ENCODE measurements at places on chromosomes 2 and 18.

DNA sequence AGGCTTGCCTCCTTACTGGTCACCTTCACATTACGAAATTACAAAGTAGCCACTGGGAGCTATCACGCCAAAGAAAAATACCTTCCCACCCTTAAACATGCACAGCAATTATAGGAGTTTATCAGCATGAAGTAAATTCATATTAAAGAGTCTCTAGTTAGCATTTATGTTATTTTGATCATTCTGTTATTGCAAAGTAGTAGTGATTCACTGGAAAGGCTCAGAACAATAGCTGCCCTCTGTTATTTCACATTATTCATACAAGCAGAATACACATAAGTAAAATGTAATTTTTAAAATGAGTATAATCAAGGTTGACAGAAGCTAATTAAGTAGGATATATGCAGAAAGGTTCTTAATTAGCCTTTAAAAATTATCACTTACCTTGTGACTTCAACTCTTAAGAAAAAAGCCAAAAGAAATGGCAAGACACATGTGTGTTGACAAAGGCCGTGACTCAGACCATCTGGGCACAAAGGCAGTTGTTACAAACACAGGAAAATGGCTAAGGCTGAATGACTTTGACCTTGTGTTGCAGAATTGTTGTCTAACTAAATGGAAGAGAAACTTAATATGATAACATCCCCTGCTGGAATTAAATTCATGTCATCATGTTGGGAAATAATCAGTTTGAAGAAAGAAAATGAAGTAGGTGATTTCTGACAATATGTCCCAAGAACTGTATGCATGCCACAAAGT lies 108.3 kb downstream of the ARL6IP6 start:
- DNase-seq: no peak

DNA sequence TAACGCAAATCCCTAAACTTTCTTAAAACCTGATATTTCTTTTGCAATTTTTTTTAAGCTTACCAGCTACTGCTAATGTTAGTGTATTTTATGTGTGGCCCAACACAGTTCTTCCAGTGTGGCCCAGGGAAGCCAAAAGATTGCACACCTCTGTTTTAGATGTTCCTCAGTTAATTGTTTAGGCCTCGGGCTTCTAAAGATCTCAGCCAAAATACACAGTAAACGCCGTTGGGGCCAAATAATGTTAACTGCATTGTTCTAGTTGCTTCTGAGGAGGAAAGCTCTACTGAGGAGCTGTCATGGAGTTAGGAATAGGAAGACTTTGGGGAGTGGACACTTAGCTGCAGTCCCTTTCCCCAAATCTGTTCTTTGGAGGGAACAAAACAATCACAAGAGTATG lies 2.0 kb downstream of the HSPE1 start:
- no peak for DNase-seq

DNA sequence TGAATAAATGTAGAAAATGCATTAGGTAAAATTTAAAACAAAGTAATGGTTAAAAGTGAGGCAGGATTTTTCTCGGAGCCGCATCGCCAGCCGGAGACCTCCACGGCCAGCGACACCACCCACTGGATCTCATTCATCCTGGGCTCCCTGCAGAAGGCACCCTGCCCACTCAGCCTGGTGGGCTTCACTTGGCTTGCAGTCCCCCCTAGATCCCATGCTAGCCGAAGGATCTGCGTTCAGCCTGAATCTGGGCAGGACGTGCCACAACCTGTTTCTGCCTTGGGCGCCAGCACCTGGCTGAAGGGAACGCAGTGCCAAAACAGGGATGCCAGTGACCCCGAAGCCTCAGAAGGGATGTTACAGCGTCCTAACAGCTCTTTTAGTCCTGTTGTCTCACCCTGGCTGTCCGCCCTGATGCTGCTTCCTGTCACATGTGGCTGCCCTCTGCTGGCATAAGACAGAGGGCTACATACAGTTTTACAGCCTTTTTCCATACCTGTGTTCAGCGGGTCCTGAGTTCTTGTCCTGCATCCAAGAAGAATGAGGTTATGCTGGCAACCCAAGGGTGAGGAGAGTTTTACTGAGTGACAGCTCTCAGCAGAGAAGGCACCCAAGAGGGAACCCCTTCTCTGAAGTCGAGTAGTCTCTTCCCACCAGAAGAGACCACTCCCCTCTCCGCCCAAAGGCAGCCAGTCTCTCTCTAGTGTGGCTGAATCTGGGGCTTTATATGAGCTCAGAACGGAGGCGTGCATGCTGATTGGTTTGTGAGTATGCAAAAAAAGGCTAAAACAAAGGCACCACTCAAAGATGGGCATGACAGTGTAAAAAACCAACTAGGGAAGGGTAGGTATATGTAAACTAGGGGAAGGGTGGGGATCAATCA lies 173.1 kb upstream of the GYPC start:
- no peak for DNase-seq

- DNase-seq: no peak
Observed at GRCh38 chr2:181240844-181241243, 216.3 kb upstream of the ITGA4 start.

- no peak for DNase-seq
Observed at GRCh38 chr2:118031566-118031965, 17.7 kb upstream of the CCDC93 start.

GRCh38 chr2:25190536-25190935 lies 22.2 kb upstream of the POMC start:
- DNase-seq: no peak

GRCh38 chr2:239946864-239947728 lies 78.0 kb downstream of the NDUFA10 start:
- no peak for DNase-seq

DNA sequence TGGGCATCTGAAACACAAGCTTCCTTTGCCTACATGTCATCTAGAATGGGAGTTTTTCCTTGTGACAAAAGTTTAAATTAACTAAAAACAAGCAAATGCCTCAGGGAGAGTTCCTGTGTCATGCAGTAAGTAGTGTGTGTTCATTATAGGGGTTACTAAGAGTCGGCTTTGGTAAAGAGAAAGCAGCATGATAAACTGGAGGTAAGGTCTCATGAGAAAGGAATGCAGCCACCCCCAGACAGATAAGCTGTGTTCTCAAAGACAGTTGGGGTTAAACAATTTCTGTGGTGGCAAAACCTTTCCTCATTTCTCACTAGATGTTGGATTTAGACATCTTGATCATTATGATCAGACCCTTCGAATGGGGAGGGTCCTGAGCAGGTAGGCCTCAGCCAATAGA lies 129.7 kb downstream of the MAP4K4 start:
- DNase-seq: no peak

DNA sequence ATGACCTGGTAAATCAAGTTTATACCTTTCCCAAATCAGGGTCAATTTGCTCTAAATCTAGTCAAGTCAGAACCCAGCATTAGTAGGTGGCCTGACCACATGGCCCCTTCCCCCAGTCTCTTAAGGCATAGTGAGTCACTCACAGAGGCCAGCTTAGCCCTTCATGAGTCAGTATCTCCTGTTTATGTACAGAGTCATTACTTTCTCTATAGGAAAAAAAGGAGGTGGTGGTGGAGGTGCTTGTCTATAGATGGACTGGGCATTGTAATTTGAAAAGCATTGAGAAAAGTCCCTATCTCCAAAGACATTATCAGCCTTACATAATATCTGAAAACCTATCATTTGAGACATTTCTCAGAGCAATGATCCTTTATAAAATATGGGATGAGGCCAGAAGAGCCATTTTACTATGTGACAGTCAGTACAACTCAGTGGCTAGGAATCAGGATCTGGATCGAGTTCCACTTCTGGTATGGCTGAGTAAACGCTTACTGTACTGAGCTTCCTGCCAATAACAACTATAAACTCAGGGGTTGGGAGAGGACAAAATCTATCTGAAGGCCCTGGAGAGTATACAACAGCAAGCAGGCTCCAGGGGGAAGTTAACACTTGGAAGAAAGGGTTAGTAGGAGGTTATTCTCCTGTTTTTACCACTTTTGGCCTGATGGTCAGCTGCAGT lies 22.5 kb upstream of the SIGLEC15 start:
- DNase-seq: no peak

DNA sequence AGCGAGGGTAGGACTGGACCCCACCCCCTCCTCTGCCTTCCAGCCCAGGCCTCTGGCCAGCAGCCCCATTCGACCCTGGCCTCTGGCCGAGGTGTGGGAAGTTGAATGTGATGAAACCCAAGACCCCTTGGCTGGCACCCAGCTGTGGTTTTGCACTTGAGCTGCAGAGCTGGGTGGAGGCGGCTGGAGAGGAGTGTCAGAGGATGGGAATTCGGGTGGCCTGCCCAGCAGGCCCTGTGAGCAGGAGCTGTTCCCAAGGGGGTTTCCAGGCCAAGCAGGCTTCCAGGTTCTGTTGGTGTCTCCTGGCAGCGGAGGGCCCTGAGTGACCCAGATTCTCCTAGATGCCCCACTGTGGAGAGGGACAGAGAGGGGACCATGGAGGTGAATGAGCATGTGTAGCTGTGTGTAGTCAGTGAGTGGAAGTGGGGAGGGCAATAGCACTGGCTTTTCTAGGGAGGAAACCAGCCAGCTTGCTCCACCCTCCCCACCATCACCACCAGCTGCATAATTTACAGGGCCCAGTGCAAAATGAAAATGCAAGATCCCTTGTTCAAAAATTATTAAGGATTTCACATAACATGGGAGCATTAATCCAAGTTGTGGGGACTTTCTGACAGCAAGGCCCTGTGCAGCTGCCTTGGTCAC lies 172.2 kb upstream of the HAAO start:
- no peak for DNase-seq

GRCh38 chr2:101040761-101041160 lies 38.7 kb downstream of the RPL31 start:
- no peak for DNase-seq

GRCh38 chr18:2821695-2822094 lies 25.1 kb upstream of the EMILIN2 start:
- DNase-seq: no peak

- no peak for DNase-seq
Observed at GRCh38 chr2:227834423-227834822, 20.8 kb downstream of the CCL20 start.

DNA sequence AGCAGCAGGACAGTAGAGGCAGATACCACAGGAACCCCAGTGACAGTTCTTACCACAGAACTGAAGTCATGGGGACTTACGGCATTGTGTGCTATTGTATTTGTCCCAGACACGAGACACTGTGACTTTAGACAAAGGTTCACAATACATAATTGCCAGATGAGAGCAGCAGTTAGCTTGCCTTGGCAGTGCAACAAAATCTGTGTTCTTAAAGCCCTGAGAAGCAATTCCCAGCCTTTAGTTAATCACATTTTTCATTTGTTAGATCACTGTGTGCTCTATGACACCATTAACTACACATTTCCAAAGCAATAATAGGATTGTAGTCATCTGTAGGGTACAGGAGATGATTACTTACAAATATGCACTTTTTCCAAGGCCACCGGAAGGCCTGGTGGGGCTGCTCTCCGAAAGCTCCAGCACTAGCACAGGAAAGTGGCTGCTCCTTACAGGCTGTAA lies 97.5 kb upstream of the LDLRAD4 start:
- no peak for DNase-seq

DNA sequence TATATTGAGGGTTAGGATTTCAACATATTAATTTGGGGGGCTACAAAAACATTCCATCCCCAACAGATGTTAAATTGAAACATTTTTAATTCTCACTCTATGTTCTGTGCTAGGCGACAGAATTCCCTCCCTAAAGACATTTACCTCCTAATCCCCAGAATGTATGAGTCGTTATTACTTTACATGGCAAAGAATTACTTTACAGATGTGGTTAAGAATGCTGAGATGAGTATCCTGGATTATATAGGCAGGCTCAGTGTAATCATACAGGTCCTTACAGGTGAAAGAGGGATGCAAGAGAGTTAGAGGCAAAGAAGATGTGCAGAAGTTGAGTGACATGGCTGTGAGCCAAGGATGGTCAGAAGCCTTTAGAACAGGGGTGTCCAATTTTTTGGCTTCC lies 974.1 kb upstream of the ACVR2A start:
- DNase-seq: no peak

DNA sequence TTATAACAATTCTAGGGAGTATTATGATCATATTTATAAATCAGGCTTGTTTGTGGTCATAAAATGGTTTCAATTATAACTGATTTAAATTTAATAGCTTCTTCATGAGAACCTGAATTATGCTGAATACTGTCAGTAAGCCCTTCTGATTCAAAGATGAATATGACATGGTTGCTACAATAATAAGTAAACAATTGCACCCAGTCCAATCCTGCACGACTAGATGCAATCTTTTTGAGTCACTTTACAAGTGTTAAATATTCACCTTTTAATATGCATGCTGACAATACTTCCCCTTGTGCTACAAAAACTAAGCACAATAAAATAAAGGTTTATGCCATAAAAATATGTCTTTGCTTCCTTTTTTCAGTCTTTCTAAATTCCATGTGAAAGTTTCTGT lies 325.2 kb downstream of the KCNJ3 start:
- no peak for DNase-seq

GRCh38 chr2:19784456-19784855 lies 117.3 kb downstream of the TTC32 start:
- DNase-seq: no peak

- DNase-seq: no peak
Observed at GRCh38 chr2:105749583-105750400, 5.1 kb downstream of the NCK2 start.

GRCh38 chr18:36578871-36579710 lies 249.7 kb downstream of the TPGS2 start:
- DNase-seq: no peak

- DNase-seq: peak; percentile 67
Observed at GRCh38 chr2:237673130-237674001, 46.0 kb downstream of the LRRFIP1 start.

DNA sequence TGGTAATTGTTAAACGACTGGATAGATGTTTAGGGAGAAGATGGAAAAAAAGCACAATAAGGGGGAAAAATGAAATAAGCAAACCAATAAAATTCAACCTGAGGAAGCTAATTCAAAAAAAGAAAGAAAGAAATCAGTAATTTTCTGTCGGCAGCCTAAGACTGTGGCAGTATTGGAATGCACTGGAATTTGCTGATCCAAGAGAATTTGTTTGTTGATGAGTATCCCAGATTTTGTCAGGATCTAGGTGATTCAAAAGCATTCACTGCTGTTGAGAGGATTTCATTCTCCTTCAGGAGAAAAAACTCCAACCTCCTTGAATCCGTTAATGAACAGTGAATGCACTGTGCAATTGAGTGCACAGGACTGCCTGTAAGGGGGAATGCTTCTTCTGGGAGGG lies 546.7 kb downstream of the CNTNAP5 start:
- no peak for DNase-seq

GRCh38 chr2:58585233-58585632 lies 344.1 kb upstream of the FANCL start:
- DNase-seq: no peak

GRCh38 chr2:26645762-26646161 lies 4.6 kb upstream of the CIB4 start:
- DNase-seq: no peak
